ENCODE measurements at places on chromosomes 1 and 21.

- peak; percentile 59 for DNase-seq
Measured at GRCh38 chr1:197638316-197638715, 137.0 kb downstream of the DENND1B start.

DNA sequence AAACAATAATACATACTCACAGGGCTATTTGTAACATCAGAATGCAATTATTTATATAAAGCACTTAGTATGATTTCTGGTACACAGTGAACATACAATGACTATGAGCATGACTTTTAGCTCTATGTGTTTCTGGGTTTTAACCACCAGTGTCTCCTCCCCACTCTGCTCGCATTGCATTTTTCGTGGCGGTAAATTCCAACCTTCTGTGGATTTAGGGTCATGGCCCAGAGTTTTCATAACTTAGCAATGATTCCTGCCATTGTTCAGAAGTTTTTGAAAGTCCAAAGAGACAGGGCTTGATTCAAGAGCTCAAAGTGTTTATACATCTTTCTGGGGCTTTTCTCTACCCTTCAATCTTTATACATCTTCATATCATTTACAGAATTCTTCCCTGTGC is 191.3 kb downstream of the BACH1 start:
- no peak for DNase-seq

GRCh38 chr1:165134431-165134830 is 222.1 kb downstream of the LMX1A start:
- DNase-seq = no peak

DNA sequence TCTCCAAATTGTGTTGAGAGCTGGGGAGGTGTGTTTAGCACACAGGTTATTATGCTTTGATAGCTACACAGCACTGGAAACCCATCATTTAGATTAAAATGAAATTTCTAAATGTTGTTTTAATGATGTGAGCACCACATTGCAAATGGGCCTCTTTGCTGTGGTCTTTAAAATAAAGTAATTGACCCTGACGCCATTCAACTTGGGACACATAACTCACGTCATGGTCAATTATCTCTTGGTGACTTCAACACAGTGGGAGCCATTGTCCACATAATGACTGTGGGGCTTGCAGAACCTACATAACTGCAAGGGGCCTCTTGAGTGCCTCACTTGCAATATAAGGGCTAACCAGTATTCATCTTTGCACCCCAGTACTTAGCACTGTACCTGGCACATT is 280.4 kb downstream of the HLX start:
- no peak for DNase-seq

DNA sequence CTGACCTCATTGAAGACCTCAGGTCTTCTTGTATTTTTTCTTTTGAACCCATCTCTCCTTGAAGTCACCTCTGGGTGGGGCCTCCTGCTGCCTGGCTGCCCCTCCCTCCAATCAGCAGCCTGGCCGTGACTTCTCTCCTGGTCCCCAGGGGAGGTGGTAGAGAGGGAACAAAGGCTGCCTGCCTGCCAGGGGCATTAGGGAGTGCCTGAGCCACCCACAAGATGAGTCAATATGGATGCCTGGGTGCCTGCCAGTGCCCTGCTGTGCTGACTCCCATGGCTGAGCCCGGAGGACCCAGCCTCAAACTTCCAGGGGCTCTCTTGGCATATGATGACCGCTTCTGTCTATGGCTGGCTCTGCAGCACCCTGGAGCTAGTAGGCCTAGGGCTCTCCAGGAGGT is 5.3 kb upstream of the CDCP2 start:
- no peak for DNase-seq

DNA sequence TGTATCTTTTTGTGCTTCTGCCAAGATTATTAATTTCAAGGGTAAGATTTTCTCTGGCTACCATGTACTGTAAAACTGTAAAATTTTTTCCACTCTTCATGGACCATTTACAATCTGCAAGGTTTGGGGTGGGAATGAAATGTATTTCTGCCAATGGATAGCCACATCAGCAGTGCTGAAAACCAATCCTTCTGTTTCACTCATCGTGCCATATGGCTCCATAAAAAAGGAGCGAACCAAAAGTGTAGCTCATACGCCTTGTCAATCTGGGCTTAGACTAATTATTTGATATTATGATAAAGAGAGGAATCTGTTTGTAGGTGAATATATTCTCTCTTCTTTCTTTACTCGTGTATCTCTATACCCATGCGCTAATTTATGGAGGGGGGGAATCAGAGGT is 3.0 kb upstream of the SLC44A5 start:
- no peak for DNase-seq

DNA sequence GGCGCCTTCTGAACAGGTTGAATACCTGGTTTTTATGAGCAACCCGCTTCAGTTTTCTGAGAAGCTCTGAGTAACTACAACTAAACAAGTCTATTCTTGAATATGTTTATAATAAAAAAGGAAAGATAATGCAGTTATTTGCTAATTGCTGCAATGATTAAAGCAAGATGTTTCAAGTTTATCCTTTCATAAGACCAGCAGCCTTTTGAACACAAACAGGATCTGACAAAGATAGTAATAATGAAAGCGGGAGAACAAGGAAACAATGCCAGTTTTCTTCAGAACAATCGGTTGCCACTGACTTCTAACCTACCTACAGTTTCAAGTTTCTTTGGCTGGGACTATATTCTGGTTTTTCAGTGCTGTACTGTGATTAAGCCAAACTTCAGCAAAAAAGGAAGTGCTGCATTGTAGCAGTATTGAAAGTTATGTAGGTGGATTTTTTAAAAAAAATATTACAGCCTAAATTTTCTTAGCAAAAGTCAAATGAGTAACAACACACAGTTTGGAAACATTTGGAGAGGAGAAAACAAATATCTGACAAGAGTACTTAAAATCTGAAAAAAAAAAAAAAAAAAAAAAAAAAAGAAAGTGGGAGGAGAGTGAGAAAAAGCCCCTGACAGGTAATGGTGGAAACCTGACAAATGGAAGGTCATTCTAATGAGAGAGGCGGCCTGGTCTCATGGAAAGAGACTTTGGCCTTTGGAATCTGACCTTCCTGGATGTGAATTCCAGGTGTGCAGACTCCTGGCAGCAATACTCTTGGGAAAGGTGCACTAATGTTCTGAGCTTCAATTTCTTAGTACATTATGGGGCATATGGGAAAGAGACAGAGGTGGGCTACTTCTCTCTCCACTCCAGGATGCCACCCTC is 11.4 kb downstream of the KCNJ15 start:
- DNase-seq = peak; percentile 29

GRCh38 chr1:205285381-205286101 is 36.0 kb downstream of the NUAK2 start:
- DNase-seq = peak; percentile 60

DNA sequence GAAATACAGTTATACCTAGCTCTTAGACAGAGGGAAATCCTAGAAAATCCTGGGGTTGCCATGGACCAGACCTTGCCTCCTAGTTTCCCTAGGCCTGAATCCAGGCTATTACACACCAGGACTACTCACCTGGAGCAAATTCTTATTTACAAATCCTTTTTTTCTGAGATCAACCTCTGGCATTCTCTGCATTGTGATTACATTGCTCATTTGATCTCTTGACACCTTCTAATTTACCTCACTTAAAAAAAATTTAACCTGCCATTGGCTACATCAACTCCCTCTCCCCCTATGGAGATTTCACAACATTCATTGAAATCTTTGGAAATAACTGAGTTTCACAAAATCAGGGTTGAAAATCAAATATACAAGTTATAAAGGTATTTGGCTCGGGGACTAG is 2.9 kb upstream of the C1orf105 start:
- DNase-seq = no peak

DNA sequence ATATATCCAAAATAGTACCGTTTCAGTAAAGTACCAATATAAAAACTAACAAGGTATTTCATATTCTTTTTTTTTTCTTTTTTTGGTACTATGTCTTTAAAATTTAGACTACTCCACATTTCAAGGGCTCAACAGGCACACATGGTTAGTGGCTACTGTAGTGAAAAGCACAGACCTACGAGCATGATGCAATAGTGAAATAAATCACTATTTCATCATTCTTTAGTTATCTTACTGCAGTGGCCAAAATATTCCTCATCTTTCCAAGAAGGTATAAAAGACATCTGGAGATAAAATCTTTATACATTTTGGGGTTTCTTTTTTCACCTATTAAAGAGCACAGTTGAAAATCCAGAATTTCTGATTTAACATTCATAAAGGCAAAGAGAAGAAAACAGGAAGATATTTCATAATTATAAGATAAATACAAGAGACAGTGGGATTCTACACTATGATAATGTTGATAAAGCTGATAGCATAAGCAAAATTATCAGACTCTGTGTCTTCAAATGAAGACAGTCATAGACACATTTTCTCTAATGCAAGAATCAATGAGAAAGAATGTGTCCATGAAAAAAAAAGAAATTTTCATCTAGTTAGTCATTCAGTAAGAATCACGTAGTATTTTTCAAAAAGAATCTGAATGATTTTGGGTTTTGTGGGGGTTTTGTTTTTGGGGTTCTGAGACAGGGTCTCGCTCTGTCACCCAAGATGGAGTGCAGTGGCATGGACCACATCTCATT is 41.9 kb downstream of the CEP170 start:
- DNase-seq = peak; percentile 37

DNA sequence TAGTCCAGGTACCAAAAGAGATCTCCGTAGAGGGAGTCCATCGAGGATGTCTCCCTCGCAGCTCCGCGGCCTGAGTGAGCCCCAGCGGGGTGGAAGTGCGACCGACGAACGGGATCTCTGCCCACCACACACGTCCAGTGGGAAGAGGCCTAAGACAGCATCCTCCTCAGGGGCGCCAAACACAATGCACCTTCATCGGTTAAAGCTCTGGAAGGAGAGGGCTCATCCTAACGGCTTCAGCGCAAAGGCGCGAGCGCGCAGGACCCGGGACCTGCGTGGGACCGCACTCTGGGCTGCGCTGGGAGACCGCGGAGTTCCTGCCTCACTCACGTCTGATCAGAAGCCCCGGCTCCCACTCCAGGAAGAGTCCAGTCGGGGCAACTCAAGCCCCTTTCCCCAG is 7.6 kb downstream of the SLC25A24 start:
- no peak for DNase-seq

DNA sequence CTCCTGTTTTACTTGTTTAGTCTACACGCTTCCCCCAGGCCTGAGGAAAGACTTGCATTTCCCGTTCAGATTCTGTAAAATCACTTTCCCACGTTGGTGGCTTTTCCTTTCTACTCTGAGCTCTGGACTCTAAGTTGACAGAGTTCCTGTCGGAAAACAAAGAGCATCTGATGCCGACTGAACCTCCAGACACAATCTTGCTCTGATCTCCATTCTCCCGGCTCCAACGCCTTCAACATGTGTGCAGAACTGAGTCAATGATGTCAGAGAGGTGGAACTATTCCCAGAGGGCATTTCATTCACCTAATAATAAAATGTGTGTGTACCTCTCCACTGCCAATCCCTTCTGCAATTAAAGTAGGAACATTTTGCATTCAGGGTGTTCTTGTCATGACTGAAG is 147.7 kb downstream of the MIS18A start:
- no peak for DNase-seq

DNA sequence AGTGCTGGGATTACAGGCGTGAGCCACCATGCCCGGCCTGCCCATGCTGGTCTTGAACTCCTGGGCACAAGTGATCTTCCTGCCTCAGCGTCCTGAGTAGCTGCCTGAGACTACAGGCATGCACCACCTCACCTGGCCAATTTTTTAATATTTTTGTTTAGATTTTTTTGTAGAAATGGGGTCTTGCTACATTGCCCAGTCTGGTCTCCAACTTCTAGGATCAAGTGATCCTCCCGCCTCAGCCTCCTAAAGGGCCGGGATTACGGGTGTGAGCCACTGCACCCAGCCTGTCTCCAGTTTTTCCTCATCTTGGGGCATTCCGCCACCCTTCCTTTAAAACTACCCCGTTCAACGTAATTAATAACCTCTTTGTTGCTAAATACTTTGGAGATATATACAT is 7.4 kb downstream of the PMF1 start:
- no peak for DNase-seq

DNA sequence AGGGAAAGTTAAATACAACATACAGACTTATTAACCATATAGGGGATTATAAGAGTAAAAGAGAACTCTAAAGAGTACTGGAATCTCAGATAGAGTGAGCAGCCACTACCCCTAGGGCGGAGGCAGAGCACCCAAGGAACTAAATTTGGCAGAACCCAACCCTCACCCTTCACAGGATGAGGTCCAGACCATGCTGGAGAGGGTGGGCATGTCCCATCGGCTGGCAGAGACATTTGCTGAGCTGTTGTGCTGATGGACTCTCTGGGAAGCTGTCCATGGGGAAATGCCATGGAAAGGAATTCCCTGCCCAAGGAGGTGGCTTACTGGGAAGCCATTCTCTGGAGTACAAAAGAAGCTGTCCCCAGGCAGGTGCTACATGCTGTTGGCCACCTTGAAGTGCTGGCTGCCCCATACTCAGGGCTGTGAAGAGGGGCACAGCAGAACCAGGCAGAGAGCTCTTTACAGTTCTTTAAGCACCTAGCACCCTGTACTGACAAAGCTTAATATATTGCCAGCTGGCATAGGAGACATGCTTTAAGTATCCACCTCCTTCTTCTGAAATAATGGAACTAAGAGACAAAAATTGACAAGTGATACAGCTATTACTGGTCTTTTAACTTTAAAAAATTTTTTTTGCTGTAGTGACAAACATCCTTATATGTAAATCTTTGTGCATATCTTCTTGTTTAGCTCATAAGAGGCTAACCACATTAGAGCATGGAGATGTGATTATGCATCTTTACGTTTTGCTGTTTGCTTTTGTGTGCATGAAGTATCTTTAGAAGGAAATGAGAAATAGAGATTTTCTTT is 29.6 kb downstream of the TSNAX start:
- no peak for DNase-seq

- no peak for DNase-seq
Measured at GRCh38 chr1:65265651-65266351, 43.5 kb upstream of the DNAJC6 start.

GRCh38 chr1:78619446-78619802 is 824 bp upstream of the IFI44L start:
- DNase-seq = no peak

GRCh38 chr1:201649761-201650622 is 111.1 kb downstream of the NAV1 start:
- DNase-seq = no peak

- DNase-seq = peak; percentile 15
Measured at GRCh38 chr1:42968654-42969053, 10.0 kb upstream of the SLC2A1 start.

DNA sequence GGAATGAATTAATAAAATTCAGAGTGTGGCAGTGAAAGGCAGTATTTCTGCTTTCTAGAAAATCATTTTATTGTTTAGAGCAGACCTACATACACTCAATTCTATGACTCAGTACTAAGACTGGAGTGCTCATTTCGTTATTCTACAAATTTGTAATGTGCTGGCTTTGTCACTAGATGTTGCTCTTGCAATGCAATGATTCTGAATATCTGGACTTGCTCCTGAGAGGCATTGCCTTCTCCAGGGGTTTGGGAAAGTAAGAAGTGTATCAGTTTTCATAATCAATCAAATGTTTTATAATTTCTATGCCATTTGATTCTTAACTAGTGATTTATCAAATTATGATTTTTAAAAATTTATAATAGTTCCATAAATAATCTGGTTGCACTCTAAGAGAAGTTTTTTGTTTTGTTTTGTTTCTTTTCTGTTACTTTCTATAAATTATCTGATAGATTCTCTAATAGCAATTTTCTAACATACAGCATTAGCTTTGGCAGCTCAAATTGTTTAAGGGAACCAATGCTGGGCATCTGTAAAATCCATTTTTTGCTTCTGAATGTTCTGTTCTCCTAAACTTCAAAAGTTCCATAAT is 280.5 kb upstream of the SGIP1 start:
- peak; percentile 80 for DNase-seq

GRCh38 chr21:39633770-39634181 is 21.0 kb downstream of the B3GALT5 start:
- DNase-seq = no peak
